NCI-H226 (cell line): ENCODE measurements at places on chromosomes 7 and 10.

DNA sequence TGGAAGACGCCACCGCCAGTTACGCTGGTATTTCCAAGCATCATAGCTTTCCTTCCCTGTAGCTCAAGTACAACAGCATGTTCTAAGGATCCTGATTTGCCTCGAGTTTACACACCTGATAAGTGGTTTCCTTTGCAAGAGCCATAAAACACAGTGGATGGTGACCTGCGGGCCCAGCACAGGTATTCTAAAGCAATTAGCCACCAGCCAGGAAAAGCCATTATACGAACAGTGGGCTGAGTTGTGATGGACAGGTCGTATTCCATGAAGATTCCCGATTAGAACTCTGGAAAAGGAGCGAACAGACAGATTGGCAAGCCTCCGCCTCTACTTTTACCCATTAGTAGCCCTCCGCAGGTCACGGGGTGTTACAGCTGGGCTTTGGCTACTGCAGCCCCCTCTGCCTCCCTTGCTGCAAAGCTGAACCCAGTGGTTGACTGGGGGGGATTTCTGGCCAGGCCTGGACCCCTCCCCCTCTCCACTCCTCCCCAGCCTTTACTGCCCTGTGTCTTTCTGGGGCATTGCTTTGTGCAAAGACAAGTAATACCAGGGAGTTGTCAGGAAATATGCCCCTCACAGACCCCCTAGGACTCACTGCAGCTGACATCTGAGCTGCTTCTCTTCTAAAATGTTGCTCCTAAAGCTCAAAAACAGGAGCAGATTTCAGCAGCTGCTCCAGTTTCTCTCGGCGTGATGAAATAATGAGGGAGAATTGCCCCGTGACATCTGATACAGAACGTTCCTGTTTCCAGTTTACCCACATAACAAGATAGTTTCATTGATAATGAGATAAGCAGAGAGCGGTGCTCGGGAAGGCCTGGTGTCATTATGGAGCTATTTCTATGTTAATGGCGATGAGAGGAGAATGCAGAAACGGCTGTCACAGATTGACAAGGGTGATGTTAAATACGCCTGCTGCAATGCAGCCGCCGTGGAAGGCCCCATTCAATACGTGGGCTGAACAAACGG lies 214.4 kb downstream of the CCSER2 start:
- DNase-seq, result no peak

- no peak for DNase-seq
These were observed 221.6 kb downstream of the RNLS start for GRCh38 chr10:88361494-88361893.

DNA sequence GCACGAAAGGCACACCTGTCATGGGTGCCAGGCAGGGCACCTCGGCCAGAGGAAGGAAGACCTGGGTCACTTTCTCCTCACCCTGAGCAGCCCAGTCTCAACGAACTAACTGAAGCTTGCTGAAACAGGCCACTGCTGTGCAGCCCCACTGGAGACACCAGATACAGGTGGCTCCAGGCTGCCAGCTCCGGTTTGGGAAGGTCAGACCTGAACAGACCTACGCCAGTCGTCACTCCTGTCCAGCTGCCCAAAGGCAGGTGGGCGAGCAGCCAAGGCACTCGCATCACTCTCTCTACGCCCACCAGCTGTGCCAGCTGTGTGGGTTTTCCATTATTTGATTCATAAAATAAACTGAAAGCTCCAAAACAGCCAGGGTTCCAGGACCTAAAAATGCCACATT lies 256.1 kb downstream of the ZMYND11 start:
- DNase-seq, result no peak

DNA sequence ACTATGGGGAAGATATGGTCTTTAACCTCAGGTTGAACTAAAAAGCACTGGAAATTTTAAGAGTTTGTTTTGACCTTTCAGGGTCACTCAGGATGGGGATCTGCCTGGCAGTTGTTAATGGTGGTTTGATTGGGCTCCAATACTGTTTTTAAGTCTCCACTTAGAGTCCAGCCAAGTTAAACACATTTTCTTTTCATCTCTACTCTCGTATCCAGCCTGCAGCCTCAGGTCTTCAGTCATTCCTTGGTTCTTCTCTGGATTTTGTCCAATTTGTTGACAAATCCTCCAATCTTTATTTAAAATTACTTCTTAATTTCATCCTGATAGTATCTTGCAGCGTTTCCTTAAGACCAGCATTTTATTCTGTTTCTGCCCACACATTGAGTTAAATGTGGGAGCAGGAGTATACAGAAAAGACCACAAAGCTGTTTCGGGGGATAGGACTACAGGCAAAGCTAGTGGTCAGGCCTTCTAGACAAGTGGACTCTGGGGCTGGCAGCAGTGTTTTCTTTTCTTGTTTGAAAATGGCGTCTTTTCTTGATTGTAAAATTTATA lies 133.2 kb upstream of the INHBA start:
- DNase-seq, result no peak

- no peak for DNase-seq
These were observed 25.9 kb upstream of the C10orf71 start for GRCh38 chr10:49273082-49273465.
